Activated naive CD4-positive, alpha-beta T cell (primary cell): ENCODE measurements at places on chromosomes 2 and 18.

- no peak for DNase-seq
Measured at GRCh38 chr18:75456199-75456631, 28.7 kb upstream of the SMIM21 start.

GRCh38 chr2:232502911-232503808 is 15.5 kb upstream of the ECEL1 start:
- no peak for DNase-seq

DNA sequence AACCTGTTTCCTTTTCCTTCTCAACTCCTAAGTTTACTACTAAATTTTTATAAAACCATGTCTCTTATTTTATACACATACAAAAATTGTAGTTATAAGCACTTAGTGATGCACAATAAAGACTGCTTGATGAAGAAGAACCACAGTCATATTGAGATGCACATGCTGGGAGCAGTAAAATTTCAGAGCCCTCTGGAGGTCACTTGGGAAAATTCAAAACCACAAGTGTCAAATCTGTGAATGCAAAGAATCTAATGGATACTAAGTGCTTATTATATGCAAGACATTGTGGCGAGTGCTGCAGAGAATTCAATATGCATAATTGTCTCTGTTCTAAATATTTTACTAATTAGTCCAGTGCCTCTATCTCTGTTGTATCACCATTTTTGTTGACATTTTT is 180.5 kb downstream of the VWC2L start:
- no peak for DNase-seq

- DNase-seq, result no peak
Measured at GRCh38 chr2:43139996-43140621, 86.3 kb downstream of the ZFP36L2 start.

DNA sequence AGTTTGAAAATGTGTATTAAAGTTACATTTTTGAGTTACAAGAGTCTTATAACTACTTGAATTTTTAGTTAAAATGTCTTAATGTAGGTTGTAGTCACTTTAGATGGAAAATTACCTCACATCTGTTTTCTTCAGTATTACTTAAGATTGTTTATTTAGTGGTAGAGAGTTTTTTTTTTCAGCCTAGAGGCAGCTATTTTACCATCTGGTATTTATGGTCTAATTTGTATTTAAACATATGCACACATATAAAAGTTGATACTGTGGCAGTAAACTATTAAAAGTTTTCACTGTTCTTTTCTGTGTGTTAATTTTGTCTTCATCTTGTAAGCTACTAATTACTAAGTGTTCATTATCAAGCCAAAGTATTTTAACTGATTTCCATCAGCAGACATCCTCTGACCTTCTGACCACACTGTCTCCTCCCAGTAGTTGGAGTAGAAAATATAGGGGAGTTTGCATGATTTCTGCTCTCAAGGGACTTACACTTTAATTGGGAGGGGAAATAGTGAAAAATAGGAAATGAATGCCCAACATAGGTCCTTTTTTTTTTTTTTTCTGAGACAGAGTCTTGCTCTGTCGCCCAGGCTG is 4.3 kb downstream of the PMAIP1 start:
- DNase-seq, result no peak

DNA sequence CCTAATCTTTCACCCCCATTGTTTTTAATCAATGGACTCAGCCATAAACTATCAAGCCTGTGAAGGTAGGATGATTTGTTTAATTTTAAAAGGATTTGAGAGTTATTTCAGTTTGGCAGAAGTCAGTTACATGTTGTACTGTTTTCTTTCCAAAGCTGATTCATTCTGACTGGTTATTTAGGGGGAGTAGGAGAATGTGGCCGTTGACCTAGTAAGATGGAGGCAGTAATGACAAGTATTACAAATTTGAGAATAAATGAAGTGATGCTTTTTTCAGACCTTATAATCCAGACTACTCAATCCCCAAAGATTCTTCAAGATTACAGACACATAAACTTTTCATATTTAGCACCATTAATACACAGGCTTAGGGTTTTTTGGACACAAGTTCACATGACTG is 4.3 kb downstream of the EPHA4 start:
- no peak for DNase-seq

DNA sequence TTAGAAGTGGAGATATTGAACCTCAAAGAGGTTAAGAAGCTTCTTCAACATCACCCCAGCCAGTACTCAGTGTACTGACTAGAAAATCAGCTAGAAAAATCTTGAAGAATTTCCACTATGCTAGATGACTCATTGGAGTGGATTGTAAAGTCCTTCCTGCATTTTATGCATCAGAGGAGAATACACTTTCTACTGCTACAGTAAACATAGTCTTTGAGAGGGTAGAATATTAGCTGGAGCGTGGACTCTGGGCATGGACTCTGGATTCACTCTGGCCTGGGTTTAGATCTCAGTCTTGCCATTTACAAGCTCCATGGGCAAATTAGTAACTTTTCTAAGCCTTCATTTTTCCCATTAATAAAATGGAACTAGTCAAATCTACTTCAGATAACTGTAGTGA is 215.9 kb downstream of the IRS1 start:
- DNase-seq, result no peak

DNA sequence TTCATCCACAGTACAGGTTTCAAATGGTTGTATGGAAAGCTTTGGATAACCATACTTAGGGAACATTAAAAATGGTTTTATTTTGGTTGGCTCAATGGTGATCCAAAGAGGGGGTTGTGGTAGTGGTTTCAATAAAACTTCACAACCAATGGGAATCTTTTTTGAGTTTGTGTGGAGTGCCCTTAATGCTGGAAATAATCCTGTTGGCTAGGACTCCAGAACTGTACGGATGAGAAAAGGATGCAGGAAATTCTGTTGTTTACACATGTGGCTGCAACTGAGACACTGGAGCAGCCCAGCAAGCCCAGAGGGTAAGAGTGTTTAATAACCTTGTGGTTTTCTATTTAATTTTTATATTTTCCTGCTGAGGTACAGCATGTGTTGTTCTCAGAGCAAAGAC is at the start of gene CCDC102B:
Gene CCDC102B (plus strand): TSS at position 210 of the 400 bp plus-strand sequence. CDS start 38,684 bp downstream, outside the sequence.
- DNase-seq, result no peak

DNA sequence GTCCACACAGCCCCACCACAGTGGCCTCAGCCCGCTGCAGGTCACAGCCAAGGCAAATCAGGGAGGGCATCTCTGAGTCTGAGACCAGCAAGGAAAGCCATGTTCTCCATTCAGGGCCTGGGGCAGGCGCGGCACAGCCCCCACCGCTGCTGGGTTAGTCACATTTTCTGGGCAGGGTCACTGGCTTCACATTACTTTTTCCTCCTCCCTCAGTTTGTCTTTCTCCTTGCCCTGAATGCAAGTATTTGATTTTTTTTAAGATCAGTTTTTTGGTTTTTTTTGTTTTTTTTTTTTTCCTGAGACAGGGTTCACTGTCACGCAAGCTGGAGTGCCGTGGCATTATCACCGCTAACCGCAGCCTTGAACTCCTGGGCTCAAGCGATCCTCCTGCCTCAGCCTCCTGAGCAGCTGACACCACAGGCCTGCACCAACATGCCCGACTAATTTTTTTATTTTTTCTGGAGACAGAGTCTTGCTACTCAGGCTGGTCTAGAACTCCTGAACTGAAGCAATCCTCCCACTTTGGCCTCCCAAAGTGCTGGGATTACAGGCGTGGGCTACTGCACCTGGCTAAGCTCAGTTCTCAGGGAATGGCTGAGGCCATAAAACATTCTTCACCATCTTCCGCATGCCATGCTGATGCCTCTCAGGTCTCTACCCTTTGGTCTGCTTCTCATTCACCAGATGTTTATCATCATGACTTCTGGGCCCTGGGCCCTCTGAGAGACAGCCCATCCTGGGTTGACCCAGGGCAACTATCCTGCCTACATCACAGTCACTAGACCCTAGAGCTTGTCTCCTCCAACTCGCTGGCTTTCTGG is 628 bp upstream of the CAPG start:
- DNase-seq, result no peak

DNA sequence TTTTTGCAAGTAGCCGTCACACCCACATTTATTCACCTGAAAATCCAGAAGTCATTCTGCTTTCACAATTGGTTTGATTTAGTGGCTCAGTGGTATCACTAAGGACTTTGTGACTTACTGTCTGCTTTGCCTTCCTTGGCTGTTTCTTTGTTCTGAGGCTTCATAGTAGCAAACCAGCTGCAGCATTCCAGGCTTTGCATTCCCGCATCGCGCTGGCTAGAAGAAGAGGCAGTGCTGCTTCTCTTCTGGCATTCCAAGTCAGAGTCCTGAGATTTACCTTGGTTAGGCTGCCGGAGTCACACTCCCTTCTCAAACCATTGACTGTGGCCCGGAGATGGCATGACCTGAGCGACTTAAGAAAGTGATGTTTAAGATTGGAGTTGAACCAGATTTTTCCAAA is 35.1 kb downstream of the MYO1B start:
- DNase-seq, result no peak
